ENCODE measurements at places on chromosomes 2 and 18.

GRCh38 chr2:174108579-174108978 is 139.8 kb downstream of the OLA1 start:
- DNase-seq: no peak

DNA sequence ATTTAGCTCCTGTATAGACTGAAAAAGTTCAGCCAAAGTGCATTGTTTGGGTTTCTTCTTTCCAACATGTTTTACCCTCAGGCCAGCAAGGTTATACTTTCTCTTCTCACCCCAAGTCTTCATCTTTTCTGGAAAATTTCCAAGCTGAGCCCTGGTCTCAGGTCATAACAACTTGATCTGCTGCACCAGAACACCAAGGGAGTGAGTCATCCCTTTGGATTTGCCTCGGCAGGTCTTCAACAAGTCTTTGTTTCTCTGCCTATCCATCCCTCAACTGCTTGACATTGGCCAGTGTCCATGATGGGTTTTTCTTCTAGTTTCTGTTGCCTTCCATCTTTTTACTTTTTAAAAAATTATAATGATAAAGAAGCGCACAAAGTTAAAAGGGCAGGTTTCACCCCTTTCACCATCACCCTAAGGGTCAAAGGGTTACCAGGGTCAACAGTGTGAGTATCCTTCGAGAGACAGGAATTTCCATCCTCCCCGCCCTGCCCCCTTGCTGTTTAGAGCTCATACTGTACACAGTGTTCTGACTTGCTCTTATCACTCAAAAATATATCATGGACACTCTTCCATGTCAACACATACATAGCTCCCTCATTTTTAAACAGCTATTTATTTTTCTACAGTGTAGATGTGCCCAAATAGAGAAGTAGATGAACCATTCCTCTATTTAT is 5.7 kb upstream of the SPATS2L start:
- DNase-seq: no peak

DNA sequence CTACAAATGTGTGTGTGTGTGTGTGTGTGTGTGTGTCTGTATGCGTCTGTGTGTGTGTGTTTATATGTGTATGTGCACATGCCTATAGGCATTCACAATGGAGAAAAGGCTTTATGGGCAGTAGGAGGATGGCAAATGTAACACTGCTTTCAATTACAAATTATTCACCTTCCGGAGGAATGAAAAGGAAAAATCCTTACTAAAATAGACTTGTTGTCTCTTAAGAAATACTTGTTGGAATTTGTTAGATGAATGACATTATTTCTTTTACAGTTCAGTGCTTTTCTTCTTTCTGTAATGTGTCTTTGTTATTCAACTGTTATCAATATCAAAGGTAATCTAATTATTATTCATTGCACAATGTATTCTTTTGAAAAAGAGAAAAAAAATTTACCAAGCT is 874.3 kb downstream of the ERBB4 start:
- no peak for DNase-seq

DNA sequence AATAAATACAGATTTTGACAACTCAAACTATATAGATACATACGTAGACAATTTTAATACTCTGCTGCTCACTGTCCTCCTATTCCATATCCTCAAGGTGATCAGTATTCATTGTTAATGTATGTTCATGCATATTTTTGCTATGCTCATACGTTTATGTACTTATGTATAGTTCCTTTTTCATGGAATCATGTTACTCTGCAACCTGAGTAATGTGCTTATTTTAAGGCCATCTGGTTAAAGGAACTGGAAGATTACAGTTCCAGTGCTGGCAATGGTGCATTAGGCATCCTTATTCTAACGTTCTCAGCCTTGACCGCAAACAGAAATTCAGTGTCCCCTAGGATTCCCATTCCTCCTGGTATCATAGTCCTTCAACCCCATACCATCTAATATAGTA is 385.0 kb upstream of the TNP1 start:
- no peak for DNase-seq

- no peak for DNase-seq
Observed at GRCh38 chr2:3149441-3150217, 228.0 kb downstream of the EIPR1 start.

DNA sequence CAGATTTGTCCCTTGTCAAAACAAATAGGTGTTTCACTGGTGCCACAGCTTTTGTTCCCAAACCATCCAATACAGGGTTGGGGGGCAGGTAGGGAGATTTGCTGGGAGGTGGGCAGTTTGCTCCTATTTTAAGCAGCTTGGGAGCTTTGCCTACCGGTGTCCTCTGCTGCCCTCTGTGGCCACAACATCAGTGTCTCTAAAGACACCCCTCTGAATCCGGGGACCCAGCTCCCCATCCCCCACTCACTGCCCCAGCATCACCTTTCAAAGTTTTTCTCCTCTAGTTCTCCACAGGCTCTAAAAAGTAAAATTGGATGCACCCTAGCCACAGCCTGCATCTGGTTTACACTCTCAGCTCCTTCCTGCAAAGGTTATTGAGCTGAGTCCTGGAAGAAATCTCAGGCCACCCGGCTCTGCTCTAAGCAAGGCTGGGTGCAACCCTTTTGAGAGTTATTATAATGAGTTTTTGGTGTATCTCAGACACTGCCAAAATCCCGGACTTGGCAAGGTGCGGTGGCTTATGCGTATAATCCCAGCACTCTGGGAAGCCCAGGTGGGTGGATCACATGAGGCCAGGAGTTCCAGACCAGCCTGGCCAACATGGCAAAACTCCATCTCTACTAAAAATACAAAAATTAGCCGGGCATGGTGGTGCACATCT is 2.9 kb upstream of the EPAS1 start:
- peak; percentile 47 for DNase-seq

- DNase-seq: no peak
Observed at GRCh38 chr2:36516136-36516870, 81.7 kb downstream of the FEZ2 start.

GRCh38 chr2:117985092-117985491 is 28.8 kb downstream of the CCDC93 start:
- no peak for DNase-seq

GRCh38 chr2:66189553-66189952 is 245.4 kb upstream of the MEIS1 start:
- peak; percentile 13 for DNase-seq

- no peak for DNase-seq
Observed at GRCh38 chr18:74234326-74235171, 57.2 kb downstream of the CYB5A start.

GRCh38 chr2:179264368-179265081 is at the start of gene SESTD1:
SESTD1 (minus strand) TSS chr2:179264832; CDS start chr2:179191841, 72,991 bp downstream.
- peak; percentile 73 for DNase-seq
